ENCODE measurements at places on chromosomes 3 and 15. TPM values are rescaled to one million over a fixed set of nuclear protein-coding genes. Genes with fewer than 3 reads are reported as not detected.

GRCh38 chr3:85706130-85706529 lies 747.3 kb downstream of the CADM2 start:
- no peak for DNase-seq

DNA sequence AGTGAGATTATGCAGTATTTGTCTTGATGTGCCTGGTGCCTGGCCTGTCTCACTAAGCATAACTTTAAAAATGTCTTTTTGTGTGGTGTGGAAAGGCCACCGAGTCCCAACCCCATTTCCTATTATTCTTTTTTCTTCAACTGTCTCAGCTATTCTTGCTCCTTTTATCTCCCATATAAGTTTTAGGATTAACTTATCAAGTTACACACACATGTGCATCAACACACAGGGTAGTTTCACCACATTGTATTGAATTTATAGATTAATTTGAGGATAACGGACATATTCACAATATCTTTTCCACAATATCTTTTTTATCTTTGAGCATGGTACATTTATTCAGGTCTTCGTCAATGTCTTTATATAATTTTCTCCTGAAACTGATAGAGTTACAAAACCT lies 127.6 kb downstream of the RYR3 start:
- DNase-seq = no peak

Gene CHL1
- 0.49 TPM for total RNA-seq

Gene ANKRD63
- not detected for total RNA-seq

DNA sequence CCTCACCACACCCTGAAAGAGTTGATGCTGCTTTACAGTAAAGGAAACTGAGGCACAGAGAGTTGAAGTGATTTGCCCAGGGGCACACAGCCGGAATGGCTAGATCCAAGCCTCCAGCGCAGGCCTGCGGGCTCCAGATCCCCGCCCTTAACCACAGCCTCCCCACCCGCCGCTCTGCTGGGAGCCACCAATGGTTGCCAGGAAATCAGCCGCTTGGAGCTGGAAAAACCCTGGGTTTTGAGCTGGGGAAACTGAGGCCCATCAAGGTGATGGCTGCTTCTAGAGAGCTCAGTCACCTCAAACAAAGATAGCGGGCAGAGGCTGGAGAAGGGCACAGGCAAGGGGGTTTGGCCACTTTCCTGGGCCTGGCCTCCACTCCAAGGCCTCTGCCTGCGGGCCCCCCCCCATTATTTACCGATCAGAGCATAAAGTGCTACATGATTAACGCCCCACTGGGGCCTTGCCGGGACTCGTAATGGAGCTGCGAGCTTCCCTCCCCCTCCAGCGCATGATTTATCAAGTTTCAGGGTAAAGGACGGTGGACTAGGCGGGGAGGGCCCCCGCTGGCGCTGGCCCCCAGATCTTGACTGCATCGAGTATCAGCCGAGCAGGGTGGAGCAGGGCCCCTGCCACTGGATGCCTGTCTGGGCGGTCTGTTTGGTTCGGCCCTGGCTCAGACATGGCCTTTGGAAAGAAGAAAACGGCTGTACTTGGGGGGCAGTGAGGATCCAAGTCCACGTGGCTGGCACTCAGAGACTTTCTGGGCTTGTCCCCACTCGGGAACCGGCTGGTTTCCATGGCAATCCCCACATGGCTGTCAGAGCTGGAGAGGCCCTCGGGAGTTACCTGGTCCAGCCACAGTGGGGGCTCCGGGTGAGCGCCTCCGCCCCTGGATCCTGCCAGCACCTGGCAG lies 9.1 kb downstream of the PLXND1 start:
- no peak for DNase-seq

Gene PCYT1A
- total RNA-seq = 24.6 TPM
